G401 (cell line): ENCODE measurements at places on chromosomes 3 and 15. TPM values are rescaled to one million over a fixed set of nuclear protein-coding genes. Genes with fewer than 3 reads are reported as not detected.
A peak's percentile ranks its signal among the peaks of the same experiment; 100 is the strongest.

Gene LTF
- total RNA-seq, result not detected in 2 replicates

Gene CEMIP
- total RNA-seq, result 0.43 TPM in 1 of 2 replicates, not detected in the other

Gene FAM174B
- total RNA-seq, result 2.8 and 10.0 TPM in 2 replicates

Gene P2RY13
- not detected in 2 replicates for total RNA-seq

GRCh38 chr3:72641684-72642083 is 206.6 kb downstream of the SHQ1 start:
- DNase-seq, result no peak

DNA sequence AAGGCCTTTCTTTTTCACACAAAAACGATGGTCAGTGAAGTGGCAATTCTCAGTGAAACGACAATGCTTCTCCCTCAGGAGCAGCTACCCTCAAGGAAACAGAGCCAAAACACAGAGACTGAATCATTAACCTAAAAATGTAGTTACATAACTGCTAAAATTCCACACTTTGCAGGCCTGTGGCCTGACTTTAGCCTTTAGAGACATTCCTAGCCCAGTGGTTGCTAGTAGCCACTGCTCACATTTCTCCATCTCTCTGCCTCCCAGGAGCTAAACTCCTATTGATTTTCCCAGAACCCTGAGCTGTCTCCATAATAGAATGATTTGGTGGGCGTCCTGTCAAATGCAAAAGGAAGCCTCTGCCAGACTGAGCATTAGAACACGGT is 630.1 kb upstream of the KCNMB2 start:
- peak; percentile 75 for DNase-seq

DNA sequence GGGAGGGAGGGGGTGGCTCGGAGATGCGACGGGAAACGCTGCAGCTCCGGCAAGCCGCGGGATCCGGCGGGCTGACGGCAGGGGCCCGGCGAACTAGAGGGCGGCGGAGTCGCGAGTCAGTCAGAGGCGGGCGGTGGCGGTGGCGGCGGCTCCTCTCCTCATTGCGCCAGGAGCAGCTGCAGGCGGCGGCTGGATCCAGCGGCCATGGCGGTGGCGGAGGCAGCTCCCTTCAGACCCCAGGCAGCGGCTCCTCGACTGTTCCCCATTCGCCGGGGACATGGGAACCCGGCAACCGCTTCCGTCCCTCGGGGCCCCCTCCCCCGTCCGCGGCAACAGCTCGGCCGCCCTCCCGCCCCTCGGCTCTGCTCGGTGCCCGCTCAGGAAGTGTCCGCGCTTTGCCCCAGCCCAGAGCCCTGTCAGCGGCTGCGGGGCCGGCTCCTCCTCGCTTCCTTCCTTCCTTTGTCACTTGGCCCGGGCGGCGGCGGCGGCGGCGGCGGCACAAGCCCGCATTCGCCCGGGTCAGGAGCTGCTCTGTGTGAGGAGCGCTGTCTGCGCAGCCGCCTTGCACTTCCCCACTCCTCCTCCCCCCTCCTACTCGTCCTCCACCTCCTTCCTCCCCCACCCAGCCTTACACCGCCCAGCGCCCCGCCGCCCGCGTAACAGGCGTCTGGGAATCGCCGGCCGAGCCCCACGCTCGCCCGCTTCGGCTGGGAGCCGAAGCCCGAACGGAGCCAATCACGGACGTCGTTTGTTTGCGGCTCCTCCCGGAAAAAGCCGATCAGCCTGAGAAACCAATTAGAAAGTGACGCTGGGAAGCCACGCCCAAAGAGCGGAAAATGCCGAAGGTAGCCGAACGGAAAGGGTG is at the start of gene GSK3B:
TSS of gene GSK3B (minus strand) at position 537 of the 865 bp plus-strand sequence. CDS start 1,013 bp downstream, outside the sequence.
- peak; percentile 79 for DNase-seq

DNA sequence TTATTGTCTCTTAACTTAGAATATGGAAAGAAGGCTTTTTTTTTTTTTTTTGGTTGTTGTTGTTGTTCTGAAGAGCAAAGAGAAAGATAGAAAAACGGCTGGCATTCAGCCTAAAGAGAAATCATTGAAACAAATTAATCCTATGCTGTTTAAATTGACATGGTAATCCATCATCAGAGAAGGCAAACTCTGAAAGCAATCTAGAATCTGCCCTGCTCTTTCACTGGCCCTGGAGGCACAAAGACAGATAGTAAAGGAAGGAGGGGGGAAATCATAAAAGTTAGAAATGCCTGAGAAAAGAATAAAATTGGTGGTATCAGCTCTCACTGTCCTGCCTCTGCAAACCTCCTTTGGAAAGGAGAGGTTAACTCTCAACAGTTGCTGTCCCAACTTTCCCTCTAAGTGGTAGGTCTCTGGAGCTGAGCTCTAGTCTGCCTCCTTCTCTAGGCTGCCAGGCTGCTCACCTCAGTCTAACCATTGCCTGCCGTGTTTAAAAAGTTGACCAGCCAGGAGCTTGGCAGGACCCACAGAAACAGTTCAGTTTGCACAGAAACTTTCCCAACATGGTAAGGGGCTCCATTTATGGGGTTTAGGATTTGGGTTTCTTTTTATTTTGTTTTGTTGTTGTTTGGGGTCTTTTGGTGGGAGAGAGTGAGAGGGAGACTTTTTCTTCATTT is 13.4 kb upstream of the NR2F2 start:
- DNase-seq, result no peak

- DNase-seq, result no peak
Observed at GRCh38 chr15:74173380-74174218, at the start of gene ISLR. Gene ISLR, plus strand, starts transcription at chr15:74173710. Its CDS starts 1,149 bp downstream, at chr15:74174859.

- DNase-seq, result no peak
Observed at GRCh38 chr3:175457301-175457700, 598.2 kb downstream of the NAALADL2 start.

DNA sequence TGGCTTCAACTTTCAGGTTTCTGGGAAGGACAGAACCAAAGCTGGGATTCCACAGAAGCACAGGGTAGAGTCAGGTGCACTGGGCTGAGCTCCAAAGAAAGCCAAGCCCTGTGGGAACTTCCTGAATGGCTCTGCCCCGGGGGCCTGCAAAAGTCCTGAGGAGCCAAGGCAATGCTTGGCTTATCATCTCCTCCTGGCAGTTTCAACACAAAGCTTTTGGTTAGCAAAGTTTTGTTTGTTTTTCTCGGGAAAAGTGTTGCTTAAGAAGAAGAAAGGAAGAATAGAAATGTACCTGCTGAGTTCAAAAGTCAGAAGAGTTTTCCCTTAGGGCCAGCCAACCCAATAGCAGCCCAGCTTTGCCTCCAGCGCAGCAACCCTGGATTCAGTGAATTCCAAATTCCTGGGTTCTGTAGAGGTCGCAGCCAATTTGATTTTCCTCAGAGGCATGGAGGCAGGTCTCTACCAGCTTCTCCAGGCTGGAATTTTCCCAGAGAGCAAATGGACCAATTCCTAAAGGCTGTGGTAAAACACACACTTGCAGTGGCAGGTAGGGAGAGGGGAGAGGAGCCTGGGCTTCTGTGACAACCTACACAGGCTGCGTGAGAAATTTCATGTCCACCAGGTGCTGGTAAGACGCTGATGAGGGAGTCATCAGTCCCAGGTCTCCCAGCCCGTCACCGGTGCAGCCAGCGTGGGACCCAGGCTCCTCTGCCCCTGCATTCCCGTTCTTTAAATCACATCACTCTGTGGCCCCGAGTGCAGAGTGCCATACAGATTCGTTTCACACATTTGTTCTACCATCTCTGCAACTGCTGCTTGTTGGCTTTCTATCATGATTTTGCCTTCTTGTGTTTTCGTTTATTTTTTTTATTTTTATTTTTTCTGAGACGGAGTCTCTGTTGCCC is 54.3 kb upstream of the SNRPA1 start:
- DNase-seq, result no peak

DNA sequence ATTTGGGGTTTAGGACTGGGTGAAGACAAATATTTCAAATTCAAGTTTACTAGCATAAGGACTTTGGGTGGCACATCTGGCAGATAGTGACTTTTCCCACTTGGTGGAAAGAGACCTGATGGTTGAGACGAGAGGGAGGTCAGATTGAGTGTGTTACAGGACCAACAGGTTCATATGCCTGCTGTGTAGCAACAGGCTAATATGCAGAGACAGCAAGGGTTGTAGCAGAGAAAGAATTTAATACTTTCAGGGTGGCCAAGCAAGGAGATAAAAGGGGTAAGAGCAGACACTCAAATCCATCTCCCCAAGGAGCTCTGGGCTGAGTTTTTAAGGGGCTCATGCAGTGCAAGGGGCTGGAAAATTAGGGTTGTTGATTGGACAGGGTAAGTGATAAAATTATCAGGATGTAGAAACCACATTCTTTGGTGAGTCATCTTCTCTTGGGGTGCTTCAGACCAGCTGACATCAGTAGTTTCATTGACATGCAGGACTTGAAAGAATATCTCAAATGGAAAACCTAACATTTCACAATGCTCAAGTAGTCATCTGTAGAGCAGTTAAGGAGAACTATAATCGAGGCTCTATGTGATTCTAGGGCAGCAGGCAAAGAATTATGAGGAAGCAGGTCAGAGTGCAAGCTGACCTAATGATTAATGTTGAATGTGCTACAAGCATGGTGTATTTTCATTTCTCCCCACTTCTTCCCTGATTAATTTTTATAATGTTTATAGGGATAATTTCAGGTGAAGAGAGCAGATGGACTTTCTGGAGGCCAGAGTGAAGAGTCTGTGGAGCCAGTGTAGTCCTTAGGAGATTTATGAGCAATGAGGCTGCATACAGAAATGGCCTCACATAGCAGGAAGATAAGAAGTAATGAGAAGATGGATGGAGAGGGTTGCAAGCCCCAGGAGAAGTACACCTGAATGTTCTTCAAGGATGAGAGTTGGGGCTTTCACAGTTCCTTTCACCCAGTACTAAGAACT is 13.7 kb downstream of the FOXB1 start:
- DNase-seq, result no peak

- no peak for DNase-seq
Observed at GRCh38 chr3:126309861-126310655, 47.1 kb downstream of the KLF15 start.

- DNase-seq, result no peak
Observed at GRCh38 chr3:123448536-123449101, at the start of gene ADCY5. Gene ADCY5, minus strand, starts transcription at chr3:123449090. Its CDS starts 545 bp downstream, at chr3:123448545.

DNA sequence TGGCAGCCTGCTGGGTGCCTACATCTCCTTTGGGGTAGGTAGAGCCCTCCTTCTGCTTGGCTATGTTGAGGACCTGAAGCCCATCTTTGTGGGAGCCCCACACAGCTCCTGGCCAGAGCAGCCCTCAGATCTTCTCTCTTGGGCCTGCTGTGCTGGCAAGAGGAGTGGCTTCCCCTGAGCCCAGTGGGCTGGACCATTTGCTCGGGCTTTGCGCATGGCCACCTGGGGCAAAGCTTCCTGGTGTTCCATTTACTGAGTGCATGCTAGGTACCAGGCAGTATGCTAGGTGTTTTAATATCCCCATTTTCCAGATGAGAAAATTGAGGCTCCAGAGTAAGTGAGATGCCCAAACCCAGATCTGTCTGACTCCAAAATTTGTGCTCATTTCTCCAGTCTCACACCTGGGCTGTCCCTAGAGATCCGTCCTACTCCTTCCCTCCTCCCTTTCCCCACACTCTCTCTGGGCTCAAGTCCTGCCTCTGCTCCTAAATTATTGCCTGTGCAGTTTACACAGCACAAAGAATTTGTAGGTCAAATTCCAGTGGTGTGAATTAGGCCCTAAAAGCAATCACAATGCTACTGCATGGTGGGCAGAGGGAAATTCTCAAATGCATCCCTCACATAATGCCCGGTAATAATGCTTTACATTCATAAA is 39.7 kb downstream of the SLC28A1 start:
- no peak for DNase-seq

GRCh38 chr3:119924111-119925094 is 142.5 kb downstream of the NR1I2 start:
- DNase-seq, result peak; percentile 28
